ENCODE measurements at places on chromosomes 1 and 21. TPM values are rescaled to one million over a fixed set of nuclear protein-coding genes. Genes with fewer than 3 reads are reported as not detected.
A peak's percentile ranks its signal among the peaks of the same experiment; 100 is the strongest.

TACSTD2 gene
- total RNA-seq: not detected

GRCh38 chr1:41341772-41342562 is 19.3 kb upstream of the FOXO6 start:
- no peak overlapping the region for H3K4me3 ChIP-seq
- no peak for DNase-seq
- H3K27me3 ChIP-seq: peaks cover 8% of the 10 kb centered on the region
- no peak overlapping the region for H3K27ac ChIP-seq

GRCh38 chr1:30665216-30666010 is 58.0 kb downstream of the MATN1 start:
- H3K4me1 ChIP-seq: peaks cover 25% of the 10 kb centered on the region
- no peak overlapping the region for H3K4me3 ChIP-seq
- DNase-seq: peak; percentile 4
- no peak overlapping the region for H3K27ac ChIP-seq
- peaks cover 10% of the 10 kb centered on the region for H3K27me3 ChIP-seq
- H3K36me3 ChIP-seq: no peaks in the 10 kb centered on the region

DNA sequence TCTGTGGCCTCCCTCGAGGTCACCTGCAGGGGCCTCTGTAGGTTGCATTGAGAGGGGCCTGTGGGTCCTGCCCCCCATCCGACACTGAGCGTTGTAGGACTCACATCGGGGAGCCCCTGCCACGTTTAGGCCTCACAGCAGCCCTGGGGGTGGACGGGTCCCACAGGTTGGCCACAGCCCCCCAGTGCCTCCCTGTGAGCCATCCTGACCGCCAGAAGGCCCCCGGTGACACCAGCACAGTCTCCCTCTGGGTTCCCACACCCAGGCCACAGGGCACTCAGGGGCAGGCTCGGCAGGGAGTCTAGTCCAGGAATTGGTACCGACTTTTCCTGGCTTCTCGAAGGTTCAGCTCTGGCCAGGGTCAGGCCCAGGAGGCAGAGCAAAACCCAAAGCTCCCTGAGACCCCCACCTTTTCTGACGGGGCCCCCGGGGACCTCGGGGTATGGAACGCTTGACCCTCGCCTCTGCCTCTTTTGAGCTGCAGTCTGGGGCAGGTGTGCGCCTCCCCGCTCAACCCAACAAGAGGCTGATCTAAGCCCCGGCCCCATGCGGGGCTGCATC is 13.9 kb upstream of the POFUT2 start:
- no peaks in the 10 kb centered on the region for H3K36me3 ChIP-seq
- H3K27me3 ChIP-seq: no peaks in the 10 kb centered on the region
- no peak overlapping the region for H3K27ac ChIP-seq
- no peak for DNase-seq

DNA sequence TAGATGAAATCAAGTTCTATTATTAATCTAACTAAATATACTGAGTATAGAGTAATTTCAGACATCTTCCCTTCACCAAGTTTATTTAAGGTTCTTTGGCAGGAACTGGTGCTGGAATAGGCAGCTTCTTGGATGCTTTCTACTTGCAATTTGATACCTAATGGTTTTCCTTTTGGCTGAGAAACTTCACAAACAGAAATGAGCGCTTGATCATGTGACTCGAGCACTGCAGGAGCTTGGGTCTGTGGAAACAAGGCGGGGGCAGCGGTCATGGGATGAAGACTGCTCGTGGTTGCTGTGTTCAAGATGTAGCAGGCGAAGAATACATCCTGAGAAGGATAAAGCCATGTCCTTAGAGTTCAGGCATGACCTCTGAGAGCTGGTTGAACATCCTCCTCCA is 136.8 kb downstream of the PTPRC start:
- H3K27ac ChIP-seq: no peak overlapping the region
- no peaks in the 10 kb centered on the region for H3K36me3 ChIP-seq
- H3K4me1 ChIP-seq: no peaks in the 10 kb centered on the region
- H3K4me3 ChIP-seq: no peak overlapping the region

KANK4 gene
- total RNA-seq: not detected

- no peak for DNase-seq
- no peak overlapping the region for H3K4me3 ChIP-seq
- no peaks in the 10 kb centered on the region for H3K27me3 ChIP-seq
Observed at GRCh38 chr1:92346866-92347640, 48.2 kb downstream of the RPAP2 start.

- H3K4me1 ChIP-seq: no peaks in the 10 kb centered on the region
- H3K27me3 ChIP-seq: no peaks in the 10 kb centered on the region
- no peak for DNase-seq
- no peaks in the 10 kb centered on the region for H3K36me3 ChIP-seq
- H3K27ac ChIP-seq: no peak overlapping the region
- no peak overlapping the region for H3K4me3 ChIP-seq
Observed at GRCh38 chr1:55150880-55151588, 64.1 kb downstream of the USP24 start.

DNA sequence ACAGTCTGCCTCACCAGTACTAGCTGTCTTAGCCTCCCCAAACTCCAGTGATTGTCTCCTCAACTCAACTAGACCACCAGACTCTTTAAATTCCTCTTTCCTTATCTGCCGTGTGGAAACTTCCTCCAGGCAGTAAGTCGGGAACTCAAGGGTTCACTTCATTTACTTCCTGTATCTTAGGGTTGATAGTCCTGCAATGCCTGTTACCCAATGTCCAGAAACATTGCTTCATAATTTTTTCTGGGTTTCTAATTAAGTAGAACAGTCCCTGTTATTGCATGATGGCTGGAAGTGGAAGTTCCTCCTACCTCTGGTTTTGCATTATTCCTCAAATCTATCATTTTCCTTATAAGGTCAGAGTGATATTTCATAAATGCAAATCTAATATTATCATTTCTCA is 60.8 kb upstream of the RNF11 start:
- H3K36me3 ChIP-seq: no peaks in the 10 kb centered on the region
- no peak overlapping the region for H3K27ac ChIP-seq
- H3K4me3 ChIP-seq: no peak overlapping the region
- H3K27me3 ChIP-seq: no peaks in the 10 kb centered on the region
- DNase-seq: no peak

GRCh38 chr1:65141394-65141793 is 6.6 kb upstream of the AK4 start:
- no peak for DNase-seq
- H3K27ac ChIP-seq: no peak overlapping the region
- no peaks in the 10 kb centered on the region for H3K36me3 ChIP-seq
- peaks cover 5% of the 10 kb centered on the region for H3K4me1 ChIP-seq
- peaks cover 3% of the 10 kb centered on the region for H3K27me3 ChIP-seq

TCHHL1 gene
- not detected for total RNA-seq

CFAP107 gene
- not detected for total RNA-seq

AGMAT gene
- 0.22 TPM for total RNA-seq

PTPN7 gene
- not detected for total RNA-seq
